ENCODE measurements at places on chromosomes 13 and 19.

GRCh38 chr19:47610902-47611301 lies 2.0 kb downstream of the BICRA start:
- no peak for DNase-seq

- no peak for DNase-seq
These were observed 904.3 kb downstream of the DIAPH3 start for GRCh38 chr13:59259165-59260000.

GRCh38 chr13:83153848-83154247 lies 728.4 kb downstream of the SLITRK1 start:
- no peak for DNase-seq

- no peak for DNase-seq
These were observed 2.0 kb downstream of the KLF2 start for GRCh38 chr19:16326401-16327168.

- DNase-seq = no peak
These were observed 811 bp upstream of the ZNF8 start for GRCh38 chr19:58277748-58278540.

- DNase-seq = peak; percentile 29
These were observed 1.6 kb upstream of the DIRAS1 start for GRCh38 chr19:2722541-2723344.

- DNase-seq = no peak
These were observed 214.0 kb downstream of the DLEU7 start for GRCh38 chr13:50629497-50629896.

DNA sequence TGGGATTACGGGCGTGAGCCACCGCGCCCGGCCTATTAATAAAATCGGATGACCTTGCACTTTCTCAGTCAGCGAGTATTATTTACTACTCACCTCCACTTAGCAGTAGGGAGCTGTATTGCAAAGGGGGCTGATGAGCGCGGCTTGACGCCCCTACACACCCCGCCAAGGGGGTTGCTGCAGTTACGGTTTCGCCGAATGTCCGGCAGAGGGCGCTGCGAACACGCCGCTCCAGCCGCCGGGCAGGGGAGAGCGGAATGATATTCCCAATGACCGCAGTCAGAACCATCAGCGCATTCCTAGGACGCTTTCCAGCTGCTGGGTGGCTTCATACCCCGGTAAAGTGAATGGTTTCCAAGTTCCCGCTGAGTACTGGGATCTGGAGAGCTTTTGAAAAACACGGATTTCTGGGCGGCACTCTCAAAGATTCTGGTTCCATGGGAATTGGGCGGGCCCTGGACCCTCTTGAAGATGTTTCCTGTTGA lies 30.0 kb upstream of the TPT1 start:
- peak; percentile 26 for DNase-seq

DNA sequence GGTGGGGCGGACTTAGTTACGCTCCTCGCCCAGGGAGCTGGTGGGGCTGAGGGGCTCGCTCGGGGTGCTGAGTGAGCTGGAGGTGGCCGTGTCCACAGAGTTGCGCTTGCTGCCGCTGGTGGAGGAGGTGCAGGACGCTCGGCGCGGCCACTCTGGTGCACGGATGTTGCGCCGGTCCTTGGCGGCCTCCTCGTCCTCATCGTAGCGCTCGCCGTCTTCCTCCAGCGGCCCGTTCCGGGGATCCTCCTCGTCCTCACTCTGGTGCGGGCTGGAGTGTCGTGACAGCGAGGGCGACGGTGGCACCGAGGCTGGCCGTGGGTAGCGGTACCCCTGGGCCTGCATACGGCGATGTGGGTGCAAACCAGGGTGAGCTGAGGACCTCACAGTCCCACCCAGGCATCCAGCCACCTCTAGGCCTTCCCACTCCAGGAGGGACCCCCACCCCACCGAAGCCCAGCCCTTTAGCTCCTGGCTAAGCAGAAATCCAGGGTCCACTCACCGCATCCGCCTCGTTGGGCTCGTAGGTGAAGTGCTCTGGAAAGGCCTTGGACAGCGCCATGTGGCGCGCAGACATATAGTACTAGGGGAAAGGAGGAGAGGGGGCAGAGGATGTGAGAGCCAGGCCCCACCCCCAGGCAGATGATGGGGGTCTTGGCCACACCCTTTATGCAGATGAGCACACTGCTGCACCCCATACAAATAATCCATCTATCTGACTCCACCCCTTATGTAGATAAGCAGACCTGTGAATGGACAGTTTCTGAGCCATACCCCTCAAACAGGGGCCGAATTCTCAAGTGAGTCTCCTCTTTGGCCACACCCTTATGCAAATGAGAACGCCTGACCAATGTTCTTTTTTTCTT lies 4.4 kb downstream of the FTL start:
- DNase-seq = no peak

DNA sequence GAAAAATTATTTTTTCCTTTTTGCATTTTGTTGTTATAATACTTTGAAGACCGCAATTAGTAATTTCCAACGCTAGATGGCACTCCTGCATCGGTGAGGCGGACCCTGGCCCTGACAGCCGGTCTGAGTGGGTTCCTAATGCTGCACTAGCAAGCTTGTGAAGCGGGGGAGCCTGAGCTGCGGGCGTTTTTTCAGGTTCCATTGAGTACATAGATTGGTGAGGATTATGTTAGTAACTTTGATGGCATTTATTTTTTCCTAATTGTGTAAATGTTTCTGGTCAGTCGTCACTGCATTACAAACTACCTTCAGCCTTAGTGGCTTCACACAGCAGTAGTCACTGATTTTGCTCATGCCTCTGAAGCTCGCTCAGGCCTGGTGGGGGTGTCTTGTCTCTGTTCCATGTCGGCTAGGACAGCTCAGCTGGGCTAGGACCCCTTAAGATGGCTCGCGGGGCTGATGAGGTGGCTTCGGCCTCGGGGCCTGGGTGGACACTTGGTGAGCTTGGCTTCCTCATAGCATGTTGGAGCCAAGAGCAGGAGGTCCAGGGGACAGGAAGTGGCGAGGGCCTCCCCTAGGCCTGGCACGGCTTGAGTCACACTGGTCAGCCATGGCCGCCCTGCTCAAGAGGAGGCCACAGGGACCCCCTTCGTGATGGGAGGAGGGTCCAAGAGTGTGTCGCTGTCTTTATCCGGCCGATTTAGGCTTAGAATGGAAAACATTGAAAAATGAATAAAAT lies 25.0 kb downstream of the ERCC5 start:
- no peak for DNase-seq

- no peak for DNase-seq
These were observed 123.7 kb downstream of the MIPEP start for GRCh38 chr13:23765531-23765930.

GRCh38 chr13:96993634-96994016 lies 651 bp downstream of the OXGR1 start:
- no peak for DNase-seq

Data from brain pericyte (primary cell).